ENCODE measurements at places on chromosomes 7 and 10.

DNA sequence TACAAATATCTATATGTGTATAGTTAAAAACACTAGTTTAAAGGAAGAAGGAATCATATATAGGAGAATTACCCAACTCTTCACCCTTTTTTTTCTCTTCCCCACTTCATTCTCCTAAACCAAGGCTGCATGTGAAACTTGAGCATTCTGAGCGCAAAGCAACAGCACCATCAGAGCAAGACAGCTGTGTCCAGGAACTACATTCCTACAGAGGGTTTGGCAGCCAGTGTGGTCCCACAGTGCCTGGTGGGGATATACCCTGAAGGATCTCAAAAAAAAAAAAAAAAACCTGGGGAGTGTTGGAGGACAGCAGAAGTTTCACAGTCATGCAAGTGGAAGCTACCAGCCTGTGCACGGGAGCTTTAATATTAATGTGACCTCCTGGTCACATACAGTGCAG lies 310.4 kb downstream of the CTNNA3 start:
- no peak for DNase-seq

DNA sequence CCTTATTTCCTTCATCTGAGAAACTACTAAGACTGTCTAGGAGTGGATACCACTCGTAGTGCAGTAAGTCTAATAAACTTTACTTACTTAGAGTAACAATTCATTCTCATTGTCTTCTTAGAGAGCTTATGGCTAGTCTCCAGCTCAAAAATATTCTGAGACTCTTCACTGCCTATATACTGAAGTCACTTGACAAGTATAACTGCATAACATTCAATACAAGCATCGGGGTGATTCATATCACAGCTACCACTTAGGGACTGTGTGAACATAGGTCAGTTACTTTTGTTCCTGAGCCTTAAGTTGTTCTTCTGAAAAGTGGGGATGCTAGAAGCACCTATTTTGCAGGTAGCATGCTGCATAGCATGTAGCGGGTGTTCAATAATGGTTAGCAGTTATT lies 111.0 kb downstream of the HTR7 start:
- DNase-seq, result no peak

GRCh38 chr10:64096941-64097340 lies 575.7 kb downstream of the REEP3 start:
- no peak for DNase-seq

- DNase-seq, result no peak
Measured at GRCh38 chr10:62388328-62388727, 14.2 kb downstream of the ZNF365 start.

DNA sequence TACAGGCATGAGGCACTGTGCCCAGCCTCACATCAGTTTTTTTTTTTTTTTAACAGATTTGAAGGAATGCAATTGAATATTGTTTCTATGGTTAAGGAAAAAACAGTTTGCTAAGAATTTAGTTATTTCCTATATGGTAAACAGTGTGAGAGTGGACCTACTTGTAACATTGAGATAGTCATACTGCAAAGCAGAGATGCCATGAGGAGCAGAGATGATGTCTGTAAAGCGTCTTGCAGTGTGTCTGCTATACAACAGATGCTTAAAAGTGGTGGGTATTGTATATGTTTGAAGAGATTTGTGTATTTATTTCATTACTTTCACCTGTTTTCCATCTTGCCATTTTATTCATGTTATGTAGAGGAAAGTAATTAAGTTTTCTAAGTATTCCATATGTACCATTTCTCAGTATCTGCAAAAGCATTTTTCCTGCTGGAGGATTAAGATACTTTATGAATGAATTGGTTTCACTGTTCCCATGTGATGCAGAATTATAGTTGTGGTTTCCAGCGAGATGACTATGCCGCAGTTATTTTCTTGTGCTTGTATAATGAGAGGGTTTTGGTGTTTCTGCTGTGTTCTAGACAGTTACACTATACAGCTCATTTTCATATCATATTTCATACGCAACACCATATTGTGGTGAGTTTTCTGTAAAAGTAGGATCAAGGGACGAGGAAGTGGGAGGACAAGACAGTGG lies 26.6 kb downstream of the TET1 start:
- no peak for DNase-seq

DNA sequence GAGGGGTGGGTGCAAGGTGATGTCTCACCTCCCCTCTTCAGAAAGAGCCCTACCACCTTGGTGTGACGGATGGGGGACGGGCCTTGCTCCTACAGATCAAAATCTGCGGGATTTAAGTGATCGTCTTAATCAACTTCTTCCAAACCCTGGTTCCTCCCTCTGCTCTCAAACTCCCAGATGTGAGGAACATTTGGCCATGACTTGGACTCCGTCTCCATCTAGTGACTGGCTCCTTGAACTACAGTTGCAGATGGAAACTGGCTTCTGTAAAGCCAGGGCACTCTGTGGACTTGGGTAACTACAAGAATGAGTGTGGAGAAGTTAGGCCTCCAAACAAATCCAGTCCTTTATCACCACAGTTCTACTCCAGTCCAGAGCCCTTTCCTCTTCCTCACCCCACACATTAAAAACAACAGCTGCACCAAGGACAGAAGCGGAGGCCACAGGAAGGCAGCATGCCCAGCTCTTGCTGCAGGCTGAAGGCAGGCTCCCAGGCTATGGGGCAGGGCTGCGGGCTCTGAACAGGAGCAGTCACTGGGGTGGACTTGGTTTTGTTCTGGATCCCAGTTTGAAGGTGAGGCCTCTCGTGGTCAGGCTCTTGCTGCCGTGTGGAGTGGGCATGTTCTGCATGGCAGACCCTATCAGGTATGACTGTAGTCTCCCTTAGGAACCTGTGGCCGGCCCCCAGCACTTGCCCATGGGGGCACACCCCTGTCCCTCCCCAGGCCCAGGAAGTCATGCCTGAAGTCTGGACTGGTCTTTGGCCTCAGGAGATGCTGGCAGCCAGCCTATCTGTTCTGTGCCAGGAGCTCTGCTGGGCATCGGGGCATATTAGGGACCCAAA lies 79.4 kb downstream of the VWC2 start:
- no peak for DNase-seq
